ENCODE measurements at places on chromosomes 7 and 10. TPM values are rescaled to one million over a fixed set of nuclear protein-coding genes. Genes with fewer than 3 reads are reported as not detected.

- H3K27me3 ChIP-seq: no peaks in the 10 kb centered on the region
- no peak overlapping the region for H3K27ac ChIP-seq
- H3K36me3 ChIP-seq: no peaks in the 10 kb centered on the region
- no peak overlapping the region for H3K4me3 ChIP-seq
- H3K4me1 ChIP-seq: no peaks in the 10 kb centered on the region
Observed at GRCh38 chr7:84149573-84149972, 45.0 kb downstream of the SEMA3A start.

DNA sequence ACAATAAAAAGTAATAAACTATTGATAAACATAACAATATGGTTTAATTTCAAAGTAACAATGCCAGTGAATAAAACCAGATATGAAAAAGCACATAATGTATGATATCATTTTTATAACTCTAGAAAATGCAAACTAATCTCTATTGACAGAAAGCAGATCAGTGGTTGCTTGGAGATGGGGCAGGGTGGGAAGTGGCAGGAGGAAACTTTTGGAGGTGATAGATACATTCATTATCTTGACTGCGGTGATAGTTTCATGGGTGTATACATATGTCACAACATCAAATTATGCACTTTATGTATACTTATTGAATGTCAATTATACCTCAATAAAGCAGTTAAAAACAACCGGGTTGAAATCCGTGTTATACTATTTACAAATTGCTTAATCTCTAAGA lies 16.0 kb upstream of the C1GALT1 start:
- H3K27me3 ChIP-seq: no peaks in the 10 kb centered on the region
- H3K27ac ChIP-seq: no peak overlapping the region
- no peak for DNase-seq

DNA sequence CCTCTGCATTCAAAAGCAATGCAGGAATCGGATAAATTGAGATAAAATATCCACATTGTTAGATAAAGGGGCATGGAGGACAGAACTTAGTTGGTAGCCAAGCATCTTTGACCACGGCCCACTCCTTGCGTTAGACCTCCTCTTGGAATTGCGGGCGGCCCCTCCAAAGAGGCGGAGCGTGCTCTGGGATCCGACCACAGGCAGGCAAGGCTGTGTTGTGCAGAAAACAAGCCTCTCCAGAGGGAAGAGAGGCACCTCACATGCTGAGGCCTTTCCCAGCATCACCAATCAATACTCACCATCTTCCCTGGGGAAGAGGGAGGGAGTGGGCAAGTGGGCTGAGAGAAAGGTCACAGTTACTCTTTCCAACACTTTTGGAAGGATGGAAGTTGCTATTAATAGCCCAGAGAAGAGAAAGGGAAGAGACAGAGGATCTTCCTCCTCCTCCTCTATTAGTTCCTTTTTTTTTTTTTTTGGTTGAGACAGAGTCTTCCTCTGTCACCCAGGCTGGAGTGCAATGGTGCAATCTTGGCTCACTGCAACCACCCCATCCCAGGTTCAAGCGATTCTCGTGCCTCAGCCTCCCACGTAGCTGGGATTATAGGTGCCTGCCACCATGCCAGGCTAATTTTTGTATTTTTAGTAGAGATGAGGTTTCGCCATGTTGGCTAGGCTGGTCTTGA lies 49.7 kb upstream of the NRF1 start:
- H3K27me3 ChIP-seq: no peaks in the 10 kb centered on the region
- H3K4me1 ChIP-seq: no peaks in the 10 kb centered on the region
- H3K36me3 ChIP-seq: no peaks in the 10 kb centered on the region
- H3K27ac ChIP-seq: no peak overlapping the region
- DNase-seq: no peak
- H3K4me3 ChIP-seq: no peak overlapping the region

GRCh38 chr10:91708174-91708861 lies 75.4 kb upstream of the PPP1R3C start:
- no peaks in the 10 kb centered on the region for H3K36me3 ChIP-seq
- H3K4me3 ChIP-seq: no peak overlapping the region
- no peaks in the 10 kb centered on the region for H3K4me1 ChIP-seq

DNA sequence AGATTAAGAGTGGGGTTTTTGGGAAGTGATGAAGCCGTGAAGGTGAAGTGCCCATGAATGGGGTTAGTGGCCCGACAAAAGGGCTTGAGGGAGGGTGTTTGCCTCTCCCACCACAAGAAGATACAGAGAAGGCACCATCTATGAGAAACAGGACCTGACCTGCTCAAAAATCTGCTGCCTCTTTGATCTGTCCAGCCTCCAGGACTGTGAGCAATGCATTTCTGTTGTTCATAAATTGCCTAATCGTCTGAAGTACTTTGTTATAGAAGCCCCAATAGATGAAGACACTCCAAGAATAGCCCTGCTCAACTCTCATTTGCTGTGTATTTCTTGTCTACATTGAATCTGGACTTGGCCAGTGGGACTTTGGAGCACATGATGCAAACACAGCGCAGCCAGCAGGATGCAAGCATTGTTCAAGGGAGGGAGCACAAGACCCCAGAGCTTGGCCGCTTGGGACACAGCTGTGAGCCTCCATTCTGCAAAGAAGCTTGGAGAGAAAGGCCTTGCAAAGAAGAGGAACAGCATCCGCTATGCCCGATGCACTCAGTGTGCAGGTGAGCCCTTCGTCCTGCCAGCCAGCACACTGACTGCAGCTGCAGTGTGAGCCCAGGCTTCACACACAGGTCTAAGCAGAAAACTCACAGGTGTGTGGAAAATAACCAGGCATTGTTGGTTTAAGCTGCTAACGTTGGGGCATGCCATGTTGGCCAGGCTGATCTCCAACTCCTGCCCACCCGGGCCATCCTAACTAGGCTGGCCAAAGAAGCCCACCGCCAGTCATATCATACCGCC lies 73.2 kb upstream of the KLF6 start:
- H3K36me3 ChIP-seq: no peaks in the 10 kb centered on the region
- no peak for DNase-seq
- H3K4me1 ChIP-seq: peaks cover 15% of the 10 kb centered on the region

DNA sequence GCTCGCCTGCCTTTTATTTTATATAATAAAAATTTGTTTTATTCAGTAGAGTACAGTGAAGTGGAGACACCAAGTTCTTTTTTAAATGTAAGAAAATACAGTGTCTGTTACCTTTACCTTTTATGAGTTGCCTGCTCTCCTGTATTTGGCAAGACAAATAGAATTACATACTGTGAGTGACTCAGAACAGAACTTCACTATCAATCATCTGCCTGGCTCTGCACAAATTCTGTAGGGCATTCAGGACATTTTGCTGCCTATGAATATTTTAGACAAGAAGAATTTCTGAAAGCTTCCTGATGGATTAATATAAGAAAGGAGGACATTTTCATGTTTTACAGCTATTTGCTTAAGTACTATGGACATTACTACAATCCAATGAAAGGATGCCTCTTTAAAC lies 135.4 kb upstream of the PHF14 start:
- H3K36me3 ChIP-seq: no peaks in the 10 kb centered on the region
- H3K27me3 ChIP-seq: no peaks in the 10 kb centered on the region
- DNase-seq: no peak
- H3K4me1 ChIP-seq: no peaks in the 10 kb centered on the region
- no peak overlapping the region for H3K27ac ChIP-seq
- H3K4me3 ChIP-seq: no peak overlapping the region

- H3K27me3 ChIP-seq: no peaks in the 10 kb centered on the region
- H3K36me3 ChIP-seq: no peaks in the 10 kb centered on the region
- no peak overlapping the region for H3K27ac ChIP-seq
- H3K4me1 ChIP-seq: no peaks in the 10 kb centered on the region
- DNase-seq: no peak
Observed at GRCh38 chr10:61299841-61300240, 153.3 kb downstream of the TMEM26 start.

GRCh38 chr7:135801045-135801693 lies 52.6 kb upstream of the FAM180A start:
- no peaks in the 10 kb centered on the region for H3K36me3 ChIP-seq
- no peaks in the 10 kb centered on the region for H3K27me3 ChIP-seq

GRCh38 chr7:75732764-75733630 lies 5.7 kb downstream of the HIP1 start:
- H3K27me3 ChIP-seq: no peaks in the 10 kb centered on the region
- H3K27ac ChIP-seq: no peak overlapping the region
- peaks cover 12% of the 10 kb centered on the region for H3K4me1 ChIP-seq

DNA sequence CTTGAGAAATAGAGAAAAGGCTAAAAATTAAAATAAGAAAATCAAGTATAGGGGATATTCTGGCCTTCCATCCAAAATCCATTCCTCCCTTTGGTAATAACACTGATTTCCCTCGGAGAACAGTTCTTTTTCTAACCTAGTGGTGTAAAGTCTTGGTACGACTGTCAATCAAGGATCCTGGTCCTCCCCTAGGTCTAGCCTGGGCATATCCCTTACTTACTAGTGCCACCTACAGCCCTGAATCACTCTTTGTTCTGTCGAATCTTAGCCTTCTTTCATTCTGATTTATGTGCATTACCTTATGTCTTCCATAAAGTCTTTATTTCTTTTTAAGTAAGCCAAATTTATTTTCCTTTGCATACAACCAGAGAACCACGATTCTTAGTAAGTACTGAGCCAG lies 298.7 kb upstream of the LRRTM3 start:
- H3K36me3 ChIP-seq: no peaks in the 10 kb centered on the region
- H3K4me3 ChIP-seq: no peak overlapping the region
- H3K27me3 ChIP-seq: no peaks in the 10 kb centered on the region
- no peak overlapping the region for H3K27ac ChIP-seq
- DNase-seq: no peak
- no peaks in the 10 kb centered on the region for H3K4me1 ChIP-seq

GRCh38 chr7:116575853-116576252 lies 51.0 kb downstream of the CAV1 start:
- no peak for DNase-seq
- peaks cover 41% of the 10 kb centered on the region for H3K4me1 ChIP-seq
- H3K4me3 ChIP-seq: no peak overlapping the region
- H3K36me3 ChIP-seq: no peaks in the 10 kb centered on the region
- peak overlapping the region; percentile 49 for H3K27ac ChIP-seq

- no peaks in the 10 kb centered on the region for H3K36me3 ChIP-seq
- no peaks in the 10 kb centered on the region for H3K27me3 ChIP-seq
- peak overlapping the region; percentile 47 for H3K27ac ChIP-seq
Observed at GRCh38 chr10:24901686-24902399, 50.6 kb downstream of the PRTFDC1 start.

DNA sequence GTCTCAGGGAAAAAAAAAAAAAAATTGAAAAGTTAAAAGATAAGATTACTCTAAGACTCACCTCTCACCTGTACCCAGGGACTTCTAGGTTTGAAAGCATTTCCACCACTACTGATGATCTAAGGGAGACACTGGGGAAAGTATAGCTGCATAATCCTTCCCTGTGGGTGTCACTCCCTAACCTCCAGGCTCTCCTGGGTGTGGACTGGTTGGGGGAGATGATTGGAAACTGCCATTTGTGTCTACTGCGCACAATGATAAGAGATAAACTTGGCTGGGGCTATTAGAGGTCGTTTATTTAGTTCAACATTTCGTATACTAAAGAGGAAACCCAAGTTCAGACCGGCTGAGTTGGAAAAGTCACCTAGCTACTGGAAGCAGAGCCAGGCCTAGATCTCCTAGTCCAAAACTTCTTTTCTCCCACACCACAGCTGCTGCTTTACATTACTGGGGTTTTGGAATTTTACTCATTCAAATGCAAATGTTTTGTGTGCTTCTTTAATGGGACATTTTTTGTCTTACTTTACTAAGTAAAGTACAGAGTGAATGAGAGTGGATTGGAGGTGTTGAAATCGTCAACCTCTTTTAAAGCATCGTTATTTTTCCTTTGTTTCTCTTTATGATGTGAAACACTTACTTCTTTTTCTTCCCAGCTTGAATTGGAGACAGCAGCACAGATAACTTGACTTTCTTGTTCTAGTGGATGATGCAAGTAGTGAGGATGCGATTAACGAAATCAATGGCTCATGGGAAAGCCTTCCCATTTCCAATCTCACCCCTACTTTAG lies 22.3 kb upstream of the SEC61G start:
- H3K36me3 ChIP-seq: no peaks in the 10 kb centered on the region
- no peaks in the 10 kb centered on the region for H3K4me1 ChIP-seq
- no peaks in the 10 kb centered on the region for H3K27me3 ChIP-seq
- H3K27ac ChIP-seq: no peak overlapping the region
- H3K4me3 ChIP-seq: no peak overlapping the region

DNA sequence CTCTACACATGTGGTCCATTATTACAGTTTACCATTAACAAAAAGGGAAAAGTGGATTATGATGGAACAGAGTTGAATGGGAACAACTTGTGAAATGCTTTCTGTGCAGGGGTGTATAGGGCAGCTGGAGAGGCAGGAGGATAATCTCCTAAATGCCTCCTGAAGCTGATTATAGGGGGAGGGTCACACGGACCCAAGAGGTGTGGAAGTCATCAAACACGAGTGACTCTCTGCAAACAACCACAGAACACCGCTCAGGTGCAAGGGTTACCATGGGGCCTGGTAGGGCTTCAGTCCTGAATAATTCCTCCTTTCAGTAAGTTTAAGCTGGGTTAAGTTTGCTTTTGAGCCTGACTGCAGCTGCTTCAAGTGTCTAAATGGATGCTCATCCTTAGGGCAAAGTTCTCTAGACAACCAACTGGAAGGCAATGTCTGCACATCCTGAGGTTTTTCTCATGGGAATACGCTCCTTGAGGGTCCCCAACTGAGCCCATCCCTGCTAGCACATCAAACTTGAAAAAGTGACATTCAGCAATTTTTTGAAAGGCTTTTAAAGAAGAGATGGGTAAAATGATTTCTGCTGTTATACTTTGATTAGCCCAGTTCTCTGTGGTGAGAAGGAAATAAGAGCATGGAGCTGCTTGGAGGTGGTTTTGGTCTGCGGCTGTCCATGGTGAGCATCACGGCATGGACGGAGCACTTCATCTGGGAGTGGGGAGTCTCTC lies 1.9 kb downstream of the PDE6C start:
- no peaks in the 10 kb centered on the region for H3K27me3 ChIP-seq
- no peaks in the 10 kb centered on the region for H3K4me1 ChIP-seq
- no peaks in the 10 kb centered on the region for H3K36me3 ChIP-seq
- no peak overlapping the region for H3K4me3 ChIP-seq

The POLD2 gene
- 98.5 TPM for total RNA-seq

The GSDME gene
- total RNA-seq: 3.6 TPM

The SPDYE8 gene
- not detected for total RNA-seq

The IDI2 gene
- total RNA-seq: 0.21 TPM

The C7orf57 gene
- total RNA-seq: not detected

The LRIT1 gene
- not detected for total RNA-seq

The TMEM229A gene
- total RNA-seq: not detected

Measured in heart left ventricle (tissue), 16 donors.